ENCODE measurements at places on chromosomes 6 and 20. TPM values are rescaled to one million over a fixed set of nuclear protein-coding genes. Genes with fewer than 3 reads are reported as not detected.
A peak's percentile ranks its signal among the peaks of the same experiment; 100 is the strongest.

GRCh38 chr6:36769676-36770499, 69.4 kb downstream of the CPNE5 start:
- H3K4me1 ChIP-seq, result peaks cover 53% of the 10 kb centered on the region
- H3K36me3 ChIP-seq, result no peaks in the 10 kb centered on the region
- no peaks in the 10 kb centered on the region for H3K27me3 ChIP-seq
- no peak overlapping the region for H3K4me3 ChIP-seq
- peak overlapping the region; percentile 39 for H3K27ac ChIP-seq

DNA sequence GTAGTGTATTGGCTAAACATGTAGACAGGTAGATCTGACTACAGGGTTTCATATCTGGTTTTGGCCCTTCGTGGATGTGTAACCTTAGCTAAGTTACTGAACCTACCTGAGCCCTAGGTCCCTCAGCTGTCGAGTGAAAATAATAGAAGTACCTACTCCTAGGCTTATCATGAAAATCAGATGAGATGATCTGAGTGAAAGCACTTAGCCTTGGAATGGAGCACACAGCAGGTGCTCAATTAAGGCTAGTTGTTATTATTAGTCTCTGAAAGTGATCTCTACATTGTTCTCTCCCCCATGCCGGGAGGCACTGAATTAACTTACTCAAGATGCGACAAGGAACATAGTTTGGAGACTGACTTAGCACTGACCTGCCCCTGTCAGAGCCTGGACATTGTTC, 174.7 kb upstream of the ZNF217 start:
- no peak overlapping the region for H3K4me3 ChIP-seq
- no peaks in the 10 kb centered on the region for H3K4me1 ChIP-seq
- H3K27me3 ChIP-seq, result no peaks in the 10 kb centered on the region
- H3K36me3 ChIP-seq, result no peaks in the 10 kb centered on the region

GRCh38 chr6:111550953-111551352, 54.7 kb downstream of the TRAF3IP2 start:
- DNase-seq, result no peak
- no peaks in the 10 kb centered on the region for H3K36me3 ChIP-seq
- no peaks in the 10 kb centered on the region for H3K4me1 ChIP-seq
- H3K27me3 ChIP-seq, result no peaks in the 10 kb centered on the region

GRCh38 chr20:40925829-40926510, 102.7 kb upstream of the TOP1 start:
- H3K4me1 ChIP-seq, result no peaks in the 10 kb centered on the region
- H3K27me3 ChIP-seq, result no peaks in the 10 kb centered on the region
- H3K27ac ChIP-seq, result no peak overlapping the region
- H3K4me3 ChIP-seq, result no peak overlapping the region
- no peak for DNase-seq

- DNase-seq, result peak; percentile 28
- peak overlapping the region; percentile 41 for H3K27ac ChIP-seq
- peaks cover 16% of the 10 kb centered on the region for H3K4me1 ChIP-seq
- H3K4me3 ChIP-seq, result no peak overlapping the region
- no peaks in the 10 kb centered on the region for H3K27me3 ChIP-seq
Measured at GRCh38 chr20:38152621-38153221, 12.3 kb downstream of the TGM2 start.

- H3K36me3 ChIP-seq, result no peaks in the 10 kb centered on the region
- DNase-seq, result no peak
- H3K4me1 ChIP-seq, result peaks cover 40% of the 10 kb centered on the region
- H3K27me3 ChIP-seq, result no peaks in the 10 kb centered on the region
- no peak overlapping the region for H3K4me3 ChIP-seq
Measured at GRCh38 chr6:42403831-42404230, 47.9 kb downstream of the TRERF1 start.

The ANKEF1 gene
- total RNA-seq, result 1.9 TPM

The SOX4 gene
- 7.6 TPM for total RNA-seq

The TGM3 gene
- not detected for total RNA-seq

The ZNF133 gene
- total RNA-seq, result 9.3 TPM
